ENCODE measurements at places on chromosomes 2 and 18.

DNA sequence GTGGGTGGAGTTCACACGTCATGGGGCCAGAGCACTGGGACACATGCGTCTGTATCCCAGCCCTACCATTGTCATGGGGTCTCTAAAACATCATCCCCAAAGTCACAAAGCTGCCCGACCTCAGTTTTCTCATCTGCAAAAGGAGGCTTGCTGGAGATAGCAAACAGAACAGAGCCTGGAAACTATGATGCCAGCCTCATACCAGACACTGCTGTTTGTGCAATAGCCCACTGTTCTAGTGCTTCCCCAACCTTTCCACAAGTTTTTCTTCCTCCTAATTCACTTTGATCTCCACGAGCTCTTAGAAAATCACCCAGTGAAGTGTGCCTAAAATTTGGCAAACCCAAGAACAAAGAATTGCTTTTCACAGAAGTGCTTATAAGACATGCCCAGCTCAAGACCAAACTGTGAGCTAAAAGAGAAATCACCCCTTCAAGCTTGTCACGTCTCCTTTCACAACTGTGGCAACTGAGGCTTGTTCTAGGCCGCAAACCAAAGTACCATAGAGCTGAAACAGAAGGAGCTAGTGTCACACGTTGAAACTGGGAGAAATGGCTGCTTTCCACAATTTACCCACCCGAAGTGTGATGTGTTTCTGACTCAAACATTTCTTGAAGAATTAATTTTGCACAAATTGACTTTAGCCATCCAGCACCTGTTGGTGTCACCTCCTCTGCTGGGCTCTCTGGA, 162.7 kb upstream of the ID2 start:
- H3K27ac ChIP-seq: no peak overlapping the region
- H3K4me1 ChIP-seq: no peaks in the 10 kb centered on the region
- DNase-seq: no peak

- H3K27ac ChIP-seq: no peak overlapping the region
- no peaks in the 10 kb centered on the region for H3K36me3 ChIP-seq
- peaks cover 26% of the 10 kb centered on the region for H3K27me3 ChIP-seq
- H3K4me1 ChIP-seq: no peaks in the 10 kb centered on the region
- DNase-seq: no peak
Observed at GRCh38 chr2:70475266-70475665, 78.4 kb downstream of the TGFA start.

GRCh38 chr18:52813635-52814416, 473.8 kb downstream of the DCC start:
- DNase-seq: no peak
- no peaks in the 10 kb centered on the region for H3K27me3 ChIP-seq
- H3K36me3 ChIP-seq: no peaks in the 10 kb centered on the region
- H3K4me1 ChIP-seq: no peaks in the 10 kb centered on the region

DNA sequence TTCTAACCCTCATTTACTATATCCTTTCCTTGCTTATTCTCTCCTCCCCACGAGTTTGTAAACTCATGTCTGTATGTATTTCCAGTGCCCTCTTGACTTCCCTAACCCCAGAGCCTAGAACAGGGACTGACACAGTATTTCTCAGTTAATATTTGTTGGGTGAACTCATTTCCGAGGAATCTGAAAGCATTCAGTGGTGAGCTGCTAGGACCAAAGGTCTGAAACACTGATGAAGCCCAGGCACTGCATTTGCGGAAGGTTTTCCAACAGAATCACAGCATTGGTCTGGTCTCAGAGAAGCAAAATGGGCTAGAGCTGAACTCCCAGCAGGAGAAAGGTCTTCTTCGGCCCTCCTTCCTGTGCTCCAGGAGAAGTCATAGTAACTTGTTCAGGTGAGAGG, 56.8 kb downstream of the SOX11 start:
- peak; percentile 12 for DNase-seq
- no peaks in the 10 kb centered on the region for H3K27me3 ChIP-seq
- H3K4me3 ChIP-seq: no peak overlapping the region
- H3K36me3 ChIP-seq: no peaks in the 10 kb centered on the region
- H3K27ac ChIP-seq: no peak overlapping the region
- H3K4me1 ChIP-seq: no peaks in the 10 kb centered on the region

- no peak overlapping the region for H3K4me3 ChIP-seq
- H3K27ac ChIP-seq: no peak overlapping the region
- peaks cover 3% of the 10 kb centered on the region for H3K4me1 ChIP-seq
- no peaks in the 10 kb centered on the region for H3K36me3 ChIP-seq
- H3K27me3 ChIP-seq: no peaks in the 10 kb centered on the region
Observed at GRCh38 chr2:101655702-101656422, 41.6 kb upstream of the MAP4K4 start.

DNA sequence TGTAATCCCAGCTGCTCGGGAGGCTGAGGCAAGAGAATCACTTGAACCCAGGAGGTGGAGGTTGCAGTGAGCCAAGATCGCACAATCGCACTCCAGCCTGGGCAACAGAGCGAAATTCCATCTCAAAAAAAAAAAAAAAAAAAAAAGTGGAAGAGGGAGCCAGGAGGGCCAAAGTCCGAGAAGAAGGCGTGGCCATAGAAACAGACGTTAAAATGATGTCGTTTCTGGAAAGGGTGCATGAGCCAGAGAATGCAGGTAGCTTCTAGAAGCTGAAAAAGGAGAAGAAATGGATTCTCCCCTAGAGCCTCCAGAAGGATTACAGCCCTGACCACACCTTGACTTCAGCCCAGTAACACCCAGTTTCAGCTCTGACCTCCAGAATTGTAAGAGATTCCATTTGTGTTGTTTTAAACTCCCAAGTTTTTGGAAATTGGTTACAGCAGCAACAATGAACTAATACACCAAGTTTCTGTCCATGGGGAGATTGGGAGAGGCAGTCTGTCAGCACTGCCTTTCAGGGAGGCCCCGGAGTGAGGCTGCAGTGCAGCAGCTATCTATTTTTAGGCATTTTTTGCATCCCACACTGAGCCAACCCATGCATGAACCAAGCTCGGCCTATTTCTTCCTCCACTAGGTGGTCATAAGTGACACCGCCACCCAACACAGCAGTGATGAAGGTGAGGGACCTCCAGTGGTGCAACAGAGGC, 14.2 kb upstream of the TRAF3IP1 start:
- no peak for DNase-seq
- H3K4me1 ChIP-seq: no peaks in the 10 kb centered on the region
- H3K36me3 ChIP-seq: no peaks in the 10 kb centered on the region
- H3K27me3 ChIP-seq: peaks cover 3% of the 10 kb centered on the region
- no peak overlapping the region for H3K4me3 ChIP-seq

DNA sequence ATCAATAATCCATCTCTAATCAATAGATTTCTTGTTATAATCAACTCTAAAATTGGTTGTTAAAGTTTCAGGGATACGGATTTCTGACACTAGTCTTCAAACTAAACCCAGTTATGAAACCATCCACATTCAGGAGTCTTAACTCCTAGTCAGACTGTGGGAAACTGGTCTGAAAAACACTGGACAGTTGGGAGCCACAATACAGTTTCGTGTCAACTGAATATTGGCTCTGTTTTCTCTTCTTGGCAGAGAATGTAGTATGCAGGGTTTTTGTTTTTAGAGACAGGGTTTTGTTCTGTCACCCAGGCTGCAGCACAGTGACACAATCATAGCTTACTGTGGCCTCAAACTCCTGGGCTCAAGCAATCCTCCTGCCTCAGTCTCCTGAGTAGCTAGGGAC, 123.1 kb downstream of the RTTN start:
- no peak overlapping the region for H3K4me3 ChIP-seq
- DNase-seq: no peak
- no peaks in the 10 kb centered on the region for H3K27me3 ChIP-seq

GRCh38 chr2:60958800-60959199, 58.7 kb upstream of the PEX13 start:
- H3K27ac ChIP-seq: peak overlapping the region; percentile 40
- DNase-seq: peak; percentile 69

GRCh38 chr18:78769502-78770105, 210.0 kb upstream of the SALL3 start:
- H3K36me3 ChIP-seq: no peaks in the 10 kb centered on the region
- DNase-seq: no peak
- H3K4me1 ChIP-seq: no peaks in the 10 kb centered on the region
- H3K27me3 ChIP-seq: no peaks in the 10 kb centered on the region
- H3K4me3 ChIP-seq: no peak overlapping the region

DNA sequence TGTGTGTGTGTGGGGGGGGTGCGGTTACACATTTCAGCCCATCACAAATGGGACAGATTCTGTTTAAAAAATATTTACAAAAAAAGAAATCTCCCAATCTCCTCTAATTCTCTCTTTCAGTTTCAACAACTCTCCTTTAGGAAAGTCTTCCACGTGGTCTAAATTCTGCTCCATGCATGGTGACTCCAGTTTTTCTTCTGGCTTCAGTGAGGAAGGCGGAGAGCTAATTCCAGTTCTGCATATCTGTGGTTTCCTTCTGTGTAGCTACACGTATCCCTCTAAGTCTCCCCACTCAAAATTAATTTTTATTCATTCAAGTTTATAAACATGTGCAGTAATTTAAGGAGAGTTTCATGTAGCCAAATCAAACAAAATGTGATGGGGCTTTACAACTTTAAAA, 111.6 kb downstream of the SLC4A3 start:
- H3K4me3 ChIP-seq: no peak overlapping the region
- no peak overlapping the region for H3K27ac ChIP-seq
- DNase-seq: peak; percentile 68
- H3K36me3 ChIP-seq: no peaks in the 10 kb centered on the region
- H3K4me1 ChIP-seq: no peaks in the 10 kb centered on the region

DNA sequence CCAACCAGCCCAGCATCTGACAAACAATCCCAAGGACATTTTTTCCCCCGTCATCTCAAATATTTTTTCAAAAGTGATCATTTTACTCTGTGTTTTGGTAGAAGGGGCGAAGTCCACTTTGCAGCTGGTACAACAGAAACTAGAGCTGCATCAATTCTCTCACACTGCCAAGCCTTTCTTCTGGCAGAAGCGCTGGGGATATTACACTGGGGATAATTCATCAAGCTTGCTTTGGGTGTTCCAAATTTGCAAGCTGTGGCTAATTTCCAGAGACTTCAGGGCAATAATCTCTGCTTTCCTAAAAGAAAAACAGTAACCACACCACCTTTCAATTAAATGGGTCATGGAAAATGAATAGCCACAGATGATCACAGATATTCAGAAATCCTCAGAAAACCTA, 238.3 kb downstream of the SLC8A1 start:
- no peaks in the 10 kb centered on the region for H3K36me3 ChIP-seq
- H3K27me3 ChIP-seq: no peaks in the 10 kb centered on the region
- no peak overlapping the region for H3K4me3 ChIP-seq
- peak; percentile 12 for DNase-seq
- no peak overlapping the region for H3K27ac ChIP-seq
- H3K4me1 ChIP-seq: peaks cover 9% of the 10 kb centered on the region

GRCh38 chr2:69589973-69590652, 53.4 kb downstream of the AAK1 start:
- H3K27ac ChIP-seq: peak overlapping the region; percentile 41
- H3K4me1 ChIP-seq: peaks cover 22% of the 10 kb centered on the region
- H3K27me3 ChIP-seq: no peaks in the 10 kb centered on the region
- H3K36me3 ChIP-seq: no peaks in the 10 kb centered on the region

DNA sequence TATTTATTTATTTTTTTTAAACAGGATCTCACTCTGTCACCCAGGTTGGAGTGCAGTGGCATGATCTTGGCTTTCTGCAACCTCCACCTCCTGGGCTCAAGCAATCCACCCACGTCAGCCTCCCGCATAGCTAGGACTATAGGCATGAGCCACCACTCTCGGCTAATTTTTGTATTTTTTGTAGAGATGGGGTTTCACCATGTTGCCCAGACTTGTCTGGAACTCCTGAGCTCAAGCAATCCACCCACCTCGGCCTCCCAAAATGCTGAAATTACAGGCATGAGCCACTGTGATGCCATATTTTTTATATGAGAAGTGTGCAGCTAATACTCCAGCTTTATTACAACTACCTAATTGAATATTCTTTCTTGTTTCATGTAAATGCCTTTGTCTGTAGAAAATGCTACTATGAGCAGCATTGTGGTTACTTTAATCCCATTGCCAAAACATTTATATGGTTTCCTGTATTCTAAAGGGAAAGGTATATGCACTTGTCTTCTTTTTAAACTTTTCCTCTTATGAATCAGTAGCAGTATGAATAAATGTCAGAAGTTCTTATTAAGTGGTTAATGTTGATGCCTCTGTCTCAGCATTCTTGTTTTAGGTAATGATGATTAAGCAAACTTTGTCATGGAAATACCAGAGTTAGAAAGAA, 9.5 kb upstream of the BCL2L11 start:
- H3K27ac ChIP-seq: no peak overlapping the region
- DNase-seq: no peak
- H3K4me1 ChIP-seq: no peaks in the 10 kb centered on the region
- H3K36me3 ChIP-seq: no peaks in the 10 kb centered on the region
- H3K27me3 ChIP-seq: peaks cover 30% of the 10 kb centered on the region
- H3K4me3 ChIP-seq: no peak overlapping the region

DNA sequence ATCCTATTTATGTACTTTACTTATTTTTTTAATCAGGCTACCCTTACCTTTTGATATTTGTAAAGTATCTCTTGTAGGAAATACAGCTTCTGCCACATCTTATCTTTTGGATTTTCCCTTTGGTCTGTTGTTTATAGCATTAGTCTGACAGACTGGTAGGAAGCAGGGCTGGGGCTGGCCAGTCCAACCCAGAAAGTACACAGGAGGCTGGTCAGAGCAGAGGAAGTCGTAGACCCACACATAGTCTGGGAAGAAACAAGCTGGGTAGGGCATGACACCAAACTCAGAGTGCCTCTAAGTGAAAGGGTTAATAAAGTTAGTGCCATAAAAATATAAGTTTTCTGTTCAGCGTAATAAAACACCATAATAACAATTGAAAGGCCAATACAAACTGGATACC, 51.7 kb downstream of the BOLA3 start:
- no peaks in the 10 kb centered on the region for H3K36me3 ChIP-seq
- no peak overlapping the region for H3K27ac ChIP-seq

- no peaks in the 10 kb centered on the region for H3K36me3 ChIP-seq
- H3K27ac ChIP-seq: no peak overlapping the region
- peaks cover 4% of the 10 kb centered on the region for H3K4me1 ChIP-seq
Observed at GRCh38 chr2:96877631-96878092, 7.8 kb upstream of the SEMA4C start.

GRCh38 chr2:101382442-101382841, 4.9 kb downstream of the CREG2 start:
- no peak for DNase-seq
- H3K36me3 ChIP-seq: no peaks in the 10 kb centered on the region
- peaks cover 4% of the 10 kb centered on the region for H3K4me1 ChIP-seq
- H3K4me3 ChIP-seq: no peak overlapping the region
- H3K27ac ChIP-seq: no peak overlapping the region

DNA sequence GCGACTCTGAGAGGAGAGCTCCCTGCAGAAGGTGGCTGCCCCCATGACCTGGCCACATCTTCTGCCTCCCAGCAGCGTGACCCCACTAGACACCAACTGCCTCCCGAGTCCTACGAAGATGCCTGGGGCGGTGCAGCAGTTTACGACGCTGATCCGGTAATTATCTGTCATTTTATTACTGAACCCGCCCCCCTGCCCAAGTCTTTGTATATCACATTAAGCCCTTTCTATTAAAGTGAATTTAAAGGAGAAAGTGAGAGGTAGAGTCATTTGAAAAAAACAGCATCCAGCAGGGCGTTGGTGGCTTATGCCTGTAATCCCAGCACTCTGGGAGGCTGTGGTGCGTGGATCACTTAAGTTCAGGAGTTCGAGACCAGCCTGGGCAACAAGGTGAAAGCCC, 33.4 kb downstream of the ABCG8 start:
- no peak overlapping the region for H3K27ac ChIP-seq
- H3K4me1 ChIP-seq: no peaks in the 10 kb centered on the region
- no peak overlapping the region for H3K4me3 ChIP-seq
- DNase-seq: no peak
